B cell (primary cell): ENCODE measurements at places on chromosomes 2 and 18. TPM values are rescaled to one million over a fixed set of nuclear protein-coding genes. Genes with fewer than 3 reads are reported as not detected.

LNPK gene
- 3.2 and 4.1 TPM in 2 replicates for polyA plus RNA-seq

DTNA gene
- not detected in 2 replicates for polyA plus RNA-seq

RTKN gene
- 5.1 TPM in 2 replicates for polyA plus RNA-seq

CCL20 gene
- polyA plus RNA-seq, result 0.26 and 0.31 TPM in 2 replicates

DNA sequence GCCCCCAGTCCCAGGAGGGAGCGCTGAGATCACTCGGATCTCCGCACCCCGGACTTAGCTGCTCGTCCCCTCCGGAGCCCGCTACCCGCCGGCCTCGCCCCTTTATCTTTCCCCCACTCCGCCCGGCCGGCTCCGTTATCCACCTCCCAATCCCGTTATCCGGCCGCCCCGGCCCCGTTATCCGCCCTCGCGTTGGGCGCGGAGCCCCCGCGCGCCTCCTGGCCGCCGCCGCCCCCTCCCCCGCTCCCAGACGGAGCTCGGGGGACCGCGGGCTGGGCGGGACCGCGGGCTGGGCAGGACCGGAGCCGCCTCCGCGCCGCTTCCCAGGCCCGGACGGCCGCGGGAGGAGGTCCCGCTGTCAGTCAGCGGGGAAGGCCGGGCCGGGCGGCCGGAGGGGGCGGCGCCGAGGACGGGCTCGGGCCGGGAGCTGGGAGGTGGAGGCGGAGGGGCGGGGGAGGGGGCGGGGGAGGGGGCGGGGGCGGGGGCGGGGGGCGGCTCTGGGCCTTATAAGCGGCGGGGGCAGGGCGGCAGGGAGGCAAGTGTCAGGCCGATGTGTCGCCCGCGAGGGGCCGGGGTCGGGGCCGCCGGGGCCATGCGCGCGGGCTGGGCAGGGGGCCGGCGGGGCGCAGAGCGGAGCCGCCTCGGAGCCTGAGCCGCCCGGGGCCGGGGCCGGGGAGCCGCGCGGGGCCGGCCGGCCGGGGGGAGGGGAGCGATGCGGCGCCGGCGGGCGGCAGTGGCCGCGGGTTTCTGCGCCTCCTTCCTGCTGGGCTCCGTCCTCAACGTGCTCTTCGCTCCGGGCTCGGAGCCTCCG lies at the start of gene PKDCC:
Gene PKDCC (plus strand): TSS at position 534 of the 811 bp plus-strand sequence. CDS start 179 bp downstream, at position 713.
- peaks cover 56% of the 10 kb centered on the region for H3K27me3 ChIP-seq
- peak within 1 kb of the TSS; percentile 53 for H3K4me3 ChIP-seq
- no peaks in the 10 kb centered on the region for H3K36me3 ChIP-seq
- peak; percentile 48 for DNase-seq
- H3K27ac ChIP-seq, result no peak within 1 kb of the TSS

DNA sequence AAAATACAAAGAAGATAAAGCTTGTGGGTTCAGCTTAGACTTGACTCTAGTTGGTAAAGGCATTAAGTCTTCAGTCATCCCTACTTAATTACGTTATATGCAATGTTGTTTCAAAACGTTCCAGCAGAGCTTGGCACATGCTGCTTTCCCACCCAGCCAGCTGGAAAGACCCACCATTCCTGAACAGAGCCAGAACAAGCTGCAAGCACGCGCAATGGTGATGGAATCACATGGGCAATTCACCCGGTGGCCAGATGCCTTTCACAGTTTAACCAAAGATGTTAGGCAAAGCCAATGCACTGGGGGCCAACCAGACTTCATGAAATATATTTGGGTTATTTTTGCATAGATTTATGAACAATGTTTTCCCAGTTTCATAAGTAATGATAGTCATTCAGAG lies 123.4 kb upstream of the CDH20 start:
- no peaks in the 10 kb centered on the region for H3K27me3 ChIP-seq
- no peak for DNase-seq
- no peaks in the 10 kb centered on the region for H3K4me1 ChIP-seq
- H3K36me3 ChIP-seq, result no peaks in the 10 kb centered on the region

DNA sequence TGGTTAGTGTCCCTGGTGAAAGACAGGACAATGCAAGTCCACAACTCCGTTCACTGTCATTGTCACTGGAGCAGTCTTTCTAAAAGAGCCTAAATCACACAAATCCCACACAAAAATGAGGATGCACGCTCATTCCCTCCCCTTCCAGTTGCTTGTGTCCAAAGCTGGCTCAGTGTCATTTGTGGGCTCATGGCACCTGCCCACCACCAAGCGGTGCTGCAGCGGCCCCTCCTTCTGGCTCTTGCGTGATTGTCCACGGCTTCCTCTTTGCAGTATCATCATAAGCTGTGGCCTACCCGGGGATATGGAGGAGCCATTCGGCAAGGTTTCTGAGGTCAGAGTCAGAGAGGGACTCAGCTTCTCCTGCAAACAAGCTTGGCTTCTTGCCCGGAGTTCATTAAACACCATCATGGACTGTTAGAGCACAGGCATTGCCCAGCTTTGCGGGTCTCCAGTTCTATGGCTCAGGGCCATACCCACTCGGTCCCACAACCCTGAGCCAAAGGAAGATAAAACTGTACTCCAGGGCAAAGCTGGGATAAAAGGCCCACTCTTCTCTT lies 179.4 kb upstream of the AGAP1 start:
- H3K4me3 ChIP-seq, result no peak overlapping the region
- H3K27me3 ChIP-seq, result no peaks in the 10 kb centered on the region
- H3K27ac ChIP-seq, result no peak overlapping the region
- no peak for DNase-seq
- no peaks in the 10 kb centered on the region for H3K4me1 ChIP-seq

DNA sequence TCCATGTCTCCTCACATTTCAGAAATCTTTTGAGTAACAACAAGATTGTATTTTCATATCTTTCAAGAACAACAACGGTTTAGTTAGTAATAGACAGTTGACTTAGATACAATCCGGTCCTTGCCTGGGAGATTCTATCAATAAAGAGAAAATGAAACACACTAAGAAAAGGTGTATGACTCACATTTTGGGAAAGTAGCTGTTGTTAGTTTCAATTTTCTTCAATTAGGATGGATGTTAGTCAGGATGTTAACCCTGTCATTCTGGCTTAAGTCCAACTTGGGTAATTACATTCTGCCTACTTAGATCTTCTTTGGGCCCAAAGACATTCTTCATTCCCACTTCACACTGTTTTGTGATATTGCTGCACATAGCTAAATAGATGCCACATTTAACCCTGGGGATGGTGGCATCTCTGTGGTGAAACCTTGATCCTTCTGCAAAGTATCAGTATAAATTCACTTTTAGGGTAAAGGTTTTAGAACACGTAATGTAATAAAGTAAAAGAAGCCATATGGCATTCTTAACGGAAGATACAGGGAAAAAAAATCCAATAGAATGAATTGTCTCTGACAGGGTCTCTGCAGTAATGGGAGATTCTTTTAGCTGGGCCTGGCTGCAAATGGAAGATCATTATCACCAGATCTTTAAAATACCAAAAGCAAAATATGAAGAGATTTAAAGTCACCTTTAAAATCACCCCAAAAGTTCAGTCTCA lies 365.5 kb downstream of the FIGN start:
- H3K27me3 ChIP-seq, result no peaks in the 10 kb centered on the region
- H3K27ac ChIP-seq, result no peak overlapping the region
- H3K36me3 ChIP-seq, result no peaks in the 10 kb centered on the region
- no peaks in the 10 kb centered on the region for H3K4me1 ChIP-seq
- no peak for DNase-seq

GRCh38 chr2:158664987-158665386 lies 130.1 kb upstream of the DAPL1 start:
- H3K36me3 ChIP-seq, result no peaks in the 10 kb centered on the region
- no peak overlapping the region for H3K27ac ChIP-seq
- H3K4me3 ChIP-seq, result no peak overlapping the region
- H3K27me3 ChIP-seq, result no peaks in the 10 kb centered on the region

DNA sequence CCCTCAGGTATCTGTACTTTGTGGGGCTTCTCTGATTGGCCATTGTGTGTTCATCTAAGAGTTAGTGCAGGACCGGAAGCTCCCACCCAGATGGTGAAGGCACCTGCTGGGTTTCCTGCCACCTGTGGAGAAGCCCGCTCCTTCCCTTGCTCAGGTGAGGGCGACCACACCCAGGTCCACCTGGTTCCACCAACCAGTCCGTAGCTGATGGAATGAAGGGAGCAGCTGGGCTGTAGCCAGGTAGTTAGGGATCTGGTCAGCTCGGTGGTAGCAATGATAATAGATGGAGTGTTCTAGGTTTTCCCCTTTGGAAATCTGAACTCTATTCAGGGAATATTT lies 16.0 kb downstream of the SH3BP4 start:
- H3K27ac ChIP-seq, result no peak overlapping the region
- DNase-seq, result no peak
- H3K36me3 ChIP-seq, result no peaks in the 10 kb centered on the region
- no peaks in the 10 kb centered on the region for H3K27me3 ChIP-seq
- no peak overlapping the region for H3K4me3 ChIP-seq

- no peak overlapping the region for H3K27ac ChIP-seq
- H3K4me3 ChIP-seq, result no peak overlapping the region
- H3K27me3 ChIP-seq, result no peaks in the 10 kb centered on the region
- no peaks in the 10 kb centered on the region for H3K36me3 ChIP-seq
- peaks cover 6% of the 10 kb centered on the region for H3K4me1 ChIP-seq
These were observed 12.8 kb upstream of the MYO5B start for GRCh38 chr18:50207722-50208121.

GRCh38 chr18:7366597-7366996 lies 135.7 kb downstream of the LRRC30 start:
- H3K36me3 ChIP-seq, result no peaks in the 10 kb centered on the region
- no peaks in the 10 kb centered on the region for H3K27me3 ChIP-seq
- DNase-seq, result no peak
- no peak overlapping the region for H3K27ac ChIP-seq
- H3K4me1 ChIP-seq, result no peaks in the 10 kb centered on the region

GRCh38 chr2:28580078-28580477 lies 84.2 kb downstream of the PLB1 start:
- no peak overlapping the region for H3K27ac ChIP-seq
- no peak overlapping the region for H3K4me3 ChIP-seq
- DNase-seq, result no peak
- no peaks in the 10 kb centered on the region for H3K36me3 ChIP-seq

DNA sequence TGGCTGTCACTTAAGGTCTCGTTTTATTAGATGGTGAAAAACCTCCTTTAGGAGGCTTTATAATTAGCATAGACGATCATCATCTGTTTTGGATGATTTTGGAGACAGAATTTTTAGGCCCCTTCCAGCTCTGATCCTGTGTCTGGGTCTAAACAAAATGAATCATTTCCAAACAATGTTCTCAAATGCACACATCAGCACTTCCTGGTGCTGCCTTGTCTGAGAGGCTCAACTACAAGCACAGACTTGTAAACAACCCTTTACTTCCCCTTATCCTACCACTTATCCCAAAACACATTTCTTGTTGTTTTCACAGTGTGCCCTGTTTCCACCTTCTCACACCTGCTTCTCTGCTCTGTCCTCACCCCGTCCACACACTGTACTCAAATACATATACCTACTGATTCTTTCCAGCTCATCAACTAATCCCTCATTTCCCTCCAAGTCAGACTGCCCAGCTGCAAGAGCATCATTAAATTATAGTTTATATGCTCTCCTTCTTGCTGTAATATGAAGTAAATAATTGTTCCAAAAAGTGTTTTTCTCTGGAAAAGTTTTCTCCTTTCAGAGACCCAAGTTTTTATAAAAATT lies 71.2 kb upstream of the COL3A1 start:
- H3K4me3 ChIP-seq, result no peak overlapping the region
- no peaks in the 10 kb centered on the region for H3K27me3 ChIP-seq
- DNase-seq, result no peak
- no peaks in the 10 kb centered on the region for H3K36me3 ChIP-seq
- H3K27ac ChIP-seq, result no peak overlapping the region
- H3K4me1 ChIP-seq, result no peaks in the 10 kb centered on the region

DNA sequence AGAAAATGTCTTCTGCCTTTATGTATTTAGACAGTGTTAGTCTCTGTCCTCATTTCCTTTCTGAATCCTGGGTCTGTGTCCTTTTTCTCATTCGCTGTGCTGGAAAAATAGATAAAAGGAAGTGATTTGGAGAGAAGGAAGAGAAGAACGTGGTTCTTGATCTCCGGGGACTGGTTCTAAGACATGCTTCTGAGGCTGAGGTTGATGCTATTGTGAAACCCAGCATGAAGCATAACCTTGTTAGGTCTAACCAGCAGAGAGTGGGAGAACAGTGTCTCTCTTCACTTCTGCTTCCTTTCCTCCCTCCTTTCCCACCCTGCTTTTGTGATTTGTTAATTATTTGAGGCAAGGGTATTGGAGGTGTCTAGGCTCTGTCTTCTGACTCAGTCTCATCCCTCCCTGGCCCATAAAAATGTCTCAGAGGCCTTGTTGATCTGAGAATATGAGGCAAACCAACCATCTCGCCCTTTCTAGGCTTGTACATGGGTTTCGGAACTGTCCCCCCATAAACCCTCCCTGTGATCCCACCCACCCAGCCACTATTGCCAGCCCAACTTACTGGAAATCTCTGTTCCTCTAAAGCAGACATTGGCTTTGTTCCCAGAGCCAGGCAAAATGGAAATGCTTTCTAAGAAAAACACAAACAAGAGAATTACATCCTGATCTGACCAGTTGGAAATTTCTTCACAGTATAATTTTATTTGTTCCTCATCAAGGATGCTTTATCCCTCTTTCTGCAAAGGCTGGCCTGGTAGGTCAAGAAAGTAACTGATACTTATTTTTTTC lies 360.6 kb upstream of the TNP1 start:
- peaks cover 8% of the 10 kb centered on the region for H3K27me3 ChIP-seq
- no peak for DNase-seq
- H3K4me3 ChIP-seq, result no peak overlapping the region
- H3K36me3 ChIP-seq, result no peaks in the 10 kb centered on the region

DNA sequence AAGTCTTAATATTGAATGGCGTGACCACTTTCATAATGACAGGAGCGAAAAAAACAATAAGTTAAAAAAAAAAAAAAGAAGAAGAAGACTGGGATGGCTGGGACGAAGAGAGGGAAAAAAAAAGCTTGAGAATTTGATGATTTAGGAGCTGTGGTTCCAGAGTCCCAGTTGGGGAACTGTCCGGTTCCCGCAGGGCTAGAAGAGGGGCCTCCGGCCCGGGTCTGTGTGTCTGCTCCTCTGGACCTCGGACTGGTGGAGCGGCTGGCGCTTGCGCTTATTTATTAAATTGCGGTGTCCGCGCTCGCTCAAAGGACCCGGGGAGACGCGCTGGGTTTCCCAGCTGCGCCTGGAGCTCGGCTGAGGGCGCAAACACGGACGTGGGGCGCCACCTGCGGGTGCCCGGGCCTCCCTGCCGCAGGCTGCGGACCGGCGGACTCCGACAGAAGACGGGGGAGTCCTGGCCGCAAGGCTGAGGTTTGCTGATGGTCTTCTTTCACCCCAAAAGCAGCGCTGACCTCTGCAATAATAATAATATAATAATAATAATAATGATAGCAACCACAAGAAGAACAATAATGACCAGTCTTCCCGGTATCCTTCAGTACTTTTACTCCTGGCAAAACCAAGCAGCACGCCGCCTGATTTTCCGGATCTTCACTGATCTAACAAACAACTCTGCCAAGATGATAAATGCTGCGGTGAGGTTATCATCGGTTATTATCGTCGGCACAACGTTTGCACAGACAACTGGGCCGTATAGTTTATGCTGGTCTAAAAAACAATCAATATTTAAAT lies at the start of gene CBLN2:
Gene CBLN2 (minus strand): TSS at position 251 of the 795 bp plus-strand sequence. CDS start 2,182 bp downstream, outside the sequence.
- no peak within 1 kb of the TSS for H3K27ac ChIP-seq
- H3K4me3 ChIP-seq, result no peak within 1 kb of the TSS
- peak; percentile 38 for DNase-seq
- H3K4me1 ChIP-seq, result no peaks in the 10 kb centered on the region
- H3K36me3 ChIP-seq, result no peaks in the 10 kb centered on the region
- peaks cover 13% of the 10 kb centered on the region for H3K27me3 ChIP-seq
